Activated CD8-positive, alpha-beta memory T cell treated with anti-CD3 and anti-CD28 coated beads for 48 hours (primary cell): ENCODE measurements at places on chromosomes 2 and 18.

- DNase-seq, result no peak
These were observed 90.1 kb upstream of the COL3A1 start for GRCh38 chr2:188884046-188884445.

GRCh38 chr18:499776-500631, 497 bp downstream of the COLEC12 start:
- DNase-seq, result no peak

- DNase-seq, result no peak
These were observed 15.1 kb upstream of the NT5C1B start for GRCh38 chr2:18604531-18604885.

DNA sequence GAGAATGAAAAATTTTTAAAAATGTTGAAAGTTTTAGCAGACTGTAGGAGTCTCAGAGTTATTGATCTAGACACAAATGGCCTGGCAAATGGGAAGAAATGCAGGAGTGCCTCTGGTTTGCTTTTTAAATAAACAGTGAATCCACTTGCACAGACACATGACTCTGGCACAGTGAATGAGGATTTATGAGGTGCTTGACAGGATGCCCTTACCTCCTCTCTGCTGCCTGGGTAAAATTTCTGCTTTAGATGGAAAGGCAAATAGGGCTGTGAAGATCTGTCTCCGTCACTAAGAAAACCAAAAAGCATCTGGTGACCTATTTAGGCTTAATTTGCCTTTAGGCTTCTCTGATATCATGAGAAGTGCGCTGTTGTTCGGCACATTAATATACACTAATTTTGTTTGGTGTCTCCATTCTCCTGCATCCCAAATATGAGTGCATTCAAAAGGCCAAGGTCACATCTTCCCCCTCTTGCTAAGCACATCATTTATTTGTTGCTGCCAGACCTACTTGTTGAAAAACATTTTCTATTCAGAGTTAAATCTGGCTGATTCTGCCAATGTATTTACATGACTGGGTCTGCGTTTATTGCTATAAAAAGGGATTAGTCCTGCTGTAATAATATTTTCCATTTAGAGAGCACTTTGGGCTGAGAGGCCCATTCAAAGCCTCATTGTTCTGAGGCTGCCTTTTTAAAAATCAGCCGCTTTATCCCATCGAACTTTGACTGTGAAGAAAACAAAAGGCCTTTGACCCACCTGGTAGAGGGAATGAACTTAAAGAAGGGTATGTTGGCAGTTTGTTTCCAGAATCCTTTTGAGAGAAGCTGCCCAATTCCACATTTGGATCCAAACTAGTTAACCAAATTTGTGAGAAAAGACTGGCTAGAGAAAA, 94.9 kb downstream of the RNF152 start:
- DNase-seq, result no peak

DNA sequence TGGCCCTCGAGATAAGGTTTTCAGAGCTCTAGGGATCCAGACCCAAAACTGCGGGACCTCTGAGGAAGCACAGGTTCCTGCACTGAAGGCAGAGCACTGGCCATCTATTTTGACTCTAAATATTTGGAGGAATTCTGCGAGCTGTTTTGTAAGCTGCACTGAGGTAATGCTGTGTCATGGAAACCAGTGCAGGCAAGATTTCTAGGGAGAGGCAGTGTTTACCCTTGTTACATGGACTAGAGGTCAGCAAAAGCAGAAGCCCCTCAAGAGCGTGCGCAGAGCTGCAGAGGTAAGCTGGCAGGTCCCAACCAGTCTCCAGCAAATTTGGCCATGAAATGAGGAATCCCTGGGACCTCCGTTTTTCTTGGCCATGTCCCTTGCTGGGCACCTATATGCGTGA, 137.3 kb downstream of the RNF152 start:
- DNase-seq, result no peak

DNA sequence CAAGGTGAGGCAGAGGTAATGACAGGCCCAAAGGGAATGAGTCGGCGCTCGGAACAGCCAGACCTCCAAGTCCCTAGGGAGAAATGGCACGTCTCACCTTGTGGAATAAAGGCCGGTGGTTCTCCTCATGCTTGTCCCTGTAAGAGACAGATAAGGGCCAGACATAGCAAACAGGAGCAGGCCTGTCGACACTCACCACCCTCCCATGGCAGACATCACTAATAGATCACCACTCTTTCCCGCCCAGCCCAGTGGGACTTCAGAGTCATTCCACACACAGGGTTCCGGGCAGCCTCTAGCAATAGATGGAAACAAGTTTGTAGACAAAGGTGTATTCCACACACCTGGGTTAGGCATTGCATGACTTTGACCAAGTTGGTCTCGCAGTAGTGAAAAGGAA, 6.3 kb downstream of the DNPEP start:
- no peak for DNase-seq

DNA sequence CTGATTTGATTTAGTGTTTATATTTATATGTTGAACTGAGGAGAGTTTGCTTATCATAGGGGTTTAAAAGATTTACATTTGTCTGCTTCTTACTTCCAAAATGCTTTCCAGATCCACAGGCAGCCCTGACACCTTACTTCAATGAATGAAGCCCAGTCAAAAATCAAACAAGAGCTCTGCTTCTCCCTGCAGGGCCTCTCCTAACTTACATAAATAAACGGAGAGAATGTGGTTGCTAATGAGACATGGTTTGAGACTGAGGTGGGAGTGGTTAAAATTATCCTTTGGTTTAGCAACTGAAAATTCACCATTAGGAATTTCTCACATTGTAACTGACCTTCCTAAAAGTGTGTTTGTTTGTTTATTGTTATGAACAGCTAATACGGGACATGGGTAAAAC, 612.3 kb upstream of the FANCL start:
- no peak for DNase-seq

DNA sequence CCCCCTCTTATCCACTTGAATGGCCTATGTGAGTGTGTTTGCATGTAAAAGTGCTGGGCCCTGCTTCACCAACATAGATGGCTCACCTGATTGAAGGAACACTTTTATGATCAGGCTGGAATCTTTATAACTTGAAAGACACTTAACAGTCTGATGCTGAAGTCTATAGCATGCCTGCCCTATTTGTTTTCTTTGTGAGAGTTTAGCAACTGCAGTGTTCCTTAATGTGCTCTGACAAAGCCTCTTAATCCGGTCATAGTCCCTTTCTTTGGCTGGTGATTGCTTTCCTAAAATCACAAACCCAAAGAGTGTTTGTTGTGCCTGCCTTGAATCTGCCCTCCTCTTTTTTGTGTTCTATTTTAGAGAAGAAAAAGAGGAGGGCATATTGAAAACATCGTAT, 1382.8 kb upstream of the CELF4 start:
- no peak for DNase-seq
